ENCODE measurements at places on chromosomes 3 and 15.

GRCh38 chr3:145055375-145056076 is 1083.9 kb downstream of the DIPK2A start:
- no peak for DNase-seq

- DNase-seq, result no peak
Observed at GRCh38 chr3:160876643-160877042, 120.6 kb downstream of the PPM1L start.

DNA sequence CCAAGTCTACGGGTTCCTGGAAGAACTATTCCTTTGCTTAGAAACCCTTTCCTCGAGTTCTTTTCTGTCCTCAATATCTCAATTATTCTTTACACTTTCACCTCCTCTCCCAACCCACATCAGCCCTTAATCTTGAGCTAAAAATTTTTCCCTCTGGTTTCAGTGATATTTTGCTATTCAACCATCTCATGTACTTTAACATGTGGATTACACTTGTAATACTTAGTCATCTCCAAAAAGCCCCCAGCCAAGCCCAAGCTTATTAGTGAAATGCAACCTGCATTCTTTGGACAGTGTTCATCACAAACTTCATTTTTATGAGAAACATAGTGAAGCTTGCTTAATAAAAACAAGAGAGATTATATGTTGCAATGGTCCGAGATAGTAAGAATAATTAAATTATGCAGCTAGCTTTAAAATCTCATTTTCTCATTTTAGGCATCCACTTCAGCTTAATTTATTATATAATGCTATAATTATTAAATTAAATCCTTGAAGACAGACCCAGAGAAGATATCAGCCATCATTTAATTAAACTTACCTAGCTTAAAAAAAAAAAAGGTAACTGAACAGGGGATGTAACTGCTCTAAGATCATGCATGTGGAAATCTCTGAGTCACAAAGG is 534.5 kb upstream of the TBL1XR1 start:
- no peak for DNase-seq

- DNase-seq, result no peak
Observed at GRCh38 chr15:80434926-80435720, 30.9 kb downstream of the ARNT2 start.

- DNase-seq, result no peak
Observed at GRCh38 chr3:195829897-195830254, 18.1 kb upstream of the MUC4 start.

- peak; percentile 25 for DNase-seq
Observed at GRCh38 chr15:44584162-44584749, 47.3 kb downstream of the EIF3J start.

- no peak for DNase-seq
Observed at GRCh38 chr3:96491868-96492267, 322.5 kb upstream of the EPHA6 start.

- no peak for DNase-seq
Observed at GRCh38 chr15:68560501-68561113, 18.2 kb upstream of the CORO2B start.

- no peak for DNase-seq
Observed at GRCh38 chr3:120173056-120173675, 78.9 kb upstream of the GSK3B start.

- DNase-seq, result no peak
Observed at GRCh38 chr3:111590143-111590491, 5.0 kb downstream of the ZBED2 start.

GRCh38 chr3:168909260-168909659 is 754.3 kb downstream of the MECOM start:
- no peak for DNase-seq

- DNase-seq, result no peak
Observed at GRCh38 chr15:84099181-84099580, 136.4 kb upstream of the GOLGA6L4 start.

- DNase-seq, result no peak
Observed at GRCh38 chr15:69474846-69475455, 22.3 kb downstream of the RPLP1 start.

DNA sequence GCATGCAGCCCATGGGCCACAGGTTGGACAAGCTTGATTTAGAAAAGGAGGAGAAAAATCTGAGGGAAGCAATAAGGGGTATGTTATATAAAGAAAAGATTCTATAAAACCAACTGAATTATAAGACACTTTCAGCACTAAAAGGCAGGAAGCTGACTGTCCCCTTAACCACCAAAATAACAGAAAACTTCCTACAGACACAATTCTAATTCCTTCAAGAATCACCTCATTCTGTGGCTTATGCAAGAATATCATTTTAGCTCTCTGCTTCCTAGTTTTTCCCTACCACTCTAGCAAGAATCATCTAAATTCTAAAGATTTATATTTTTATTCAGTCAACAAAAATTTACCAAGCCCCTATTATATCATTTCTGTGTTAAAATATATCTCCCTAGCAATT is 6.3 kb downstream of the STAG1 start:
- no peak for DNase-seq

- peak; percentile 46 for DNase-seq
Observed at GRCh38 chr15:78077053-78077870, at the start of gene TBC1D2B. TSS of gene TBC1D2B (minus strand) at chr15:78077711. CDS start at chr15:78077652, 59 bp downstream.

GRCh38 chr3:157438194-157438730 is 1.6 kb downstream of the PTX3 start:
- DNase-seq, result no peak

DNA sequence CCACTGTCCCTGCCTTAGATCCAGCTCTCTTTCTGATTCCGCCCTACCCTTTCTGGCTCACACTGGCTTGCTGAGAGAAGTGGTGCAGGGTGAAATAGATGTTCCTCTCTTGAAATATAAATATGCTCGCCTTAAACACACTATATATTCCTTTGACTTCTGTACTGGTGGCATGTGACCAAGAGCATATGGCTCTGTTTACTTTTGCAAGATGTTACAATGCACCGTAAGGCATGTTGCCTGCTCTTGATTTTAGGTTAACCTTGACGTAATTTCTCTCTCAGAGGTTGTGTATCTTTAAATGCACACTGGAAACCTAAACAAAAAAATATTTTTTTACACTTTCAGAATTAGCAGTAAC is 749 bp downstream of the RSRC1 start:
- DNase-seq, result no peak

Data from T-cell (primary cell).